Muscle of back (tissue), 13 donors: ENCODE measurements at places on chromosomes 13 and 19.
A peak's percentile ranks its signal among the peaks of the same experiment; 100 is the strongest.

DNA sequence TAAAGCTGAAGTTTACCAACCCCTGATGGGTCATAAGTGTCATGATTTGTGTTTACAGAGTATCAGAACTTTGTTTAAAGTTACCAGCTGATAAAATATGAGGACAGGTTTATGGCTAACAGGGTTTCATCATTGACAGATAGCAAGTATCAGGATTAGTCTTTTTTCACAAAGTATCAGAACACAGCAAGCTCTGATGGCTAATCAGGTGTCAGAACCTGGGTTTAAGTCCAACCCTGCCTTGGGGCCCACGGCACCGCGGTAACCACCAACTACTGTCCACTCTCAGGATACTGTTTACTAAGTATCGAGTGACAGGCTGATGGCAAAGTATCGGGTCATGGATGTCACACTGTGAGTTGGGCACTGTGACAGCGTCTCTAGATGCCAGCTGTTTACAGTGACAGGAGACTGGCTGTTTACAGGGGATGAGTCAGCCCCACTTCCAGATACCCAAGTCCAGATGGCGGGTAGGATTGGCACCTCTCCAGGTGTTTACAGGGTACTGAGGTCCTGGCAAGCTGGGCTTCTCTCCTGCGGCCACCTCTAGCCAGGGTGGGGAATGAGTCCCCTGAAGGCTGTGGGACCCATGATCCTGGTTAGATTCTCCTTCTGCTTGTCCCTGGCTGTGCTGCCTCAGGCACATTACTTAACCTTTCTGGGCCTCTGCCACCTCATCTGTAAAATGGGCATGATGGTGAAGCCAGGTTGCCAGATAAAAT lies 21.8 kb downstream of the ARRDC2 start:
- DNase-seq = peak; percentile 28

- peak; percentile 83 for DNase-seq
These were observed 697 bp upstream of the DGKH start for GRCh38 chr13:42047561-42048341.

DNA sequence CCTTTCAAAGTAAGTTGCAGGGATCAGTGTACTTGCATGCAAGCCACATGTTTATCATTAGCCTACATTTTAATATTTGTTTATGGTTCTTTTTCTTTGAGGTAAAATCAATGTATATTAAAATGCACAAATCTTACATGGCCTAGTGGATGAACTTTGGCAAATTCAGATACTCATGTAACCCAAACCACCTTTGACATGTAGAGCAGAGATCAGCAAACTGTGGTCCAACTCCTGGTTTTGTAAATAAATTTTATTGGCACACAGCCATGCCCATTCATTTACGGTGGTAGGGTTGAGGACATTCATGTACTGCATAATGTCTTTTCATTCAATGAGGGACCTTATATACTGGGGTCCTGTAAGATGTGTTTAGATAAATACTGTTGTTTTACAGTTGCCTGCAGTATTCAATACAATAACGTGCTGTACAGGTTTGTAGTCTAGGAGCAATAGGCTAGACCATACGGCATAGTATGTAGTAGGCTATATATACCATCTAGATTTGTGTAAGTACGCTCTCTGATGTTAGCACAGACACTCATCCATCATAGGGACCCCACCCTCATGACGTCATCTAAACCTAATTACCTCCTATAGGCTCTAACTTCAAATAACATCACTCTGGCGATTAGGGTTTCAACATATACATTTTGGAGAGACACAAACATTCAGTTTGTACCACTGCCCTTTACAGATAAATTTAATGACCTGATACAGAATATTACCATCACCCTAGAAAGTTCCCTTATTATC lies 5.7 kb downstream of the NDFIP2 start:
- DNase-seq = no peak

DNA sequence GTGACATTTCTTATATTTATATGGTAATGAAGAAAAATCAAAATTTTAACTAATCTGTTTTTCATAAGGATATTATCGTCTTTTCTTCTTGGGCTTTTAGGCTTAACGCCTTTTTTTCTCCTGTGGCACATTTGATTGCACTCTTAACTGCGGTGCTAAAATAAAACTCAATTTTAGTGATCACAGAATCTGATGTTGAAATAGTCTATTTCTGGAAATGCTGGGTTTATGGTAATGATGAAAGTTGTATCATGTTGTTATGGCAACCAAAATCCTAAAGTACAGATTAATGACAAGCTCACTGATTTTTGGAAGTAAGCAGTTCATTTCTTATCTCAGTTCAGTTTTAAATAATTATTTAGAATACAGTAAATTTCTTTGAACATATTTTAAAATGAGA lies 85.3 kb downstream of the COG6 start:
- DNase-seq = no peak

GRCh38 chr13:32676242-32676641 lies 90.0 kb downstream of the PDS5B start:
- DNase-seq = no peak
